Stimulated activated CD4-positive, alpha-beta T cell treated with anti-CD3 and anti-CD28 coated beads, Interleukin-2, amount 100 ng/mL, for 24 hours (primary cell): ENCODE measurements at places on chromosomes 3 and 15.

DNA sequence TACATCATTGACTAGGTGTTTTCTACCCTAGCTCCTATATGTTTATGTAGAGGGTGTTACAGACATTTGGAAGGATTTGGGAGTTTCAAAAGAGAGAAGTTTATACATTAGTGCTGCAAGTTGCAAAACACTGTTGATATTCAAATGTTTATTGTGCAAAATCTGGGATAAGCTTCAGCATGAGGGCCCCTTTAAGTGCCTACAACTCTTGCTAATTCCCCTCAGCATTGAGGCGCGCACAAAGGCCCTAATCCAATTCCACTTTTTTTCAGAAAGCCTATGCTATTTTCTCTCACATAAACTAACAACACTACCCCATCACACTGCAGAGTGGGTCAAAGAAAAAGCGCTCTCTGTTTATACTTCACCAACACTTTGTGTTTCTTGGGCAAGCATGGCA, 208.0 kb downstream of the NR2F2 start:
- no peak for DNase-seq

- DNase-seq, result no peak
These were observed 660 bp upstream of the RTF1 start for GRCh38 chr15:41416128-41416741.

GRCh38 chr3:193465992-193466608, 87.5 kb upstream of the ATP13A5 start:
- DNase-seq, result no peak

- DNase-seq, result no peak
These were observed 12.3 kb downstream of the TIMMDC1 start for GRCh38 chr3:119510690-119511089.

DNA sequence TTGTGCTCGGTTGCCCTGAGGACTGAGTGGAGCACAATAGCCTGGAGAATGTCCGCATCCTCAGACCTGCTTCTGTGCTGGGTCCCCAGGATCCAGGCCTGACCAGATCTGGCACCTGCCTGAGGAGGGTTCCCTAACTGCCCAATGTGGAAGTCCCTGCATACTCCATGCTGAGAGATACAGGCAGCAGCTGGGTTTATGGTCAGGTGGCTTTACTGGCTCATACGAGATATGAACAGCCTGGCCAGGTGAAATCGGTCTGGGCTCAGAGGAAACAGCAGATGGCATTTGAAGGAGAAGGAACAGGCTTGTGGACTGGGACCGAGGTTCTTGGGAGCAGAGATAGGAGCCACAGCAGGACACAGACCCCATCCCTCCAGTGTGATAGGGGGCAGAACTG, 18.2 kb upstream of the KIF23 start:
- DNase-seq, result no peak

- DNase-seq, result no peak
These were observed 151.0 kb downstream of the CHL1 start for GRCh38 chr3:347581-347980.

DNA sequence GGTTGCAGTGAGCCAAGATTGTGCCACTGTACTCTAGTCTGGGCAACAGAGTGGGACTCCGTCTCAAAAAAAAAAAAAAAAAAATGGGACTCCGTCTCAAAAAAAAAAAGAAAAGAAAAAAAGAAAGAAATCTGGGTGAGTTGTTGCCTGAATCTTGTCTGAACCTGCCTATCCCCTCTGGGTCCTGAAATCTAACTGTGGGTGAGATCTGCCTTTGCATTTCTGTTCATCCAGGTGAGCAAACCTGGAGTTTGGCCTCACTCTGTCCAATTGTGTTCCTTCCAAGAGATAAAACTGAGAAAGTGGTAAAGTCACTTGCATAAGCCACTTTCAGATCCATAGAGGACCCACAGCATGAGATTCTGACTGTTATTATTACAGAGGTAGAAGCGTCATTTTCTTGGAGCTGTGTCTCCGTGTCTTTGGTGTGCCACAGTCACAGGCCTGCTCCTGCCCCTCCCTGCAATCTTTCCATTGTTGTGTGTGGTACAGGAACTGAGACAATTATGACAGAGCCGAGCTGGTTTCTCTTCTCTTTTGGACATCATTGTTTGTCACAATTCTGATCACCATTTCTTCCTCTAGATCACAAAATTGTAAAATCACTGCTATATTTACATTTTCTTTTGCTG, 235.9 kb downstream of the LPP start:
- peak; percentile 54 for DNase-seq
